ENCODE measurements at places on chromosomes 4 and X. TPM values are rescaled to one million over a fixed set of nuclear protein-coding genes. Genes with fewer than 3 reads are reported as not detected.

FNIP2 gene
- 5.7 TPM for total RNA-seq

LANCL3 gene
- 0.75 TPM for total RNA-seq

CCNA2 gene
- total RNA-seq = 66.1 TPM

CCDC120 gene
- 0.48 TPM for total RNA-seq

ZNF182 gene
- total RNA-seq = 2.3 TPM

ADH4 gene
- not detected for total RNA-seq

IDS gene
- total RNA-seq = 20.6 TPM

NAT8L gene
- total RNA-seq = 6.1 TPM

MAPK10 gene
- 0.87 TPM for total RNA-seq

FRYL gene
- 54.0 TPM for total RNA-seq

NEUROG2 gene
- total RNA-seq = 0.26 TPM

FUNDC2 gene
- total RNA-seq = 45.8 TPM

UGT2A3 gene
- not detected for total RNA-seq

AP1S2 gene
- total RNA-seq = 84.3 TPM

CFAP47 gene
- 0.08 TPM for total RNA-seq

PAPSS1 gene
- total RNA-seq = 40.1 TPM

SOX3 gene
- total RNA-seq = not detected

IRS4 gene
- total RNA-seq = 0.64 TPM

MAGEH1 gene
- total RNA-seq = 5.6 TPM

XKRX gene
- total RNA-seq = not detected

PROM1 gene
- total RNA-seq = 0.11 TPM

FGF13 gene
- total RNA-seq = 7.4 TPM

EVC2 gene
- total RNA-seq = not detected

GABRG1 gene
- total RNA-seq = 0.72 TPM

ZAR1 gene
- total RNA-seq = 1.1 TPM

PHOX2B gene
- total RNA-seq = not detected

TMPRSS11D gene
- 0.05 TPM for total RNA-seq

FGFBP2 gene
- total RNA-seq = 2.3 TPM

VCX3A gene
- total RNA-seq = 112 TPM

FHIP1A gene
- total RNA-seq = 3.4 TPM

IL21 gene
- not detected for total RNA-seq

BEX5 gene
- 1.4 TPM for total RNA-seq

UNC5C gene
- total RNA-seq = 0.58 TPM

STOX2 gene
- 0.94 TPM for total RNA-seq

SMIM14 gene
- 3.1 TPM for total RNA-seq

PABPC1L2B gene
- total RNA-seq = not detected

MTMR8 gene
- 0.26 TPM for total RNA-seq

GNL3L gene
- total RNA-seq = 41.8 TPM

NMU gene
- 8.4 TPM for total RNA-seq

LRAT gene
- total RNA-seq = 6.7 TPM

SLC26A1 gene
- not detected for total RNA-seq

SSX3 gene
- total RNA-seq = not detected

Measured in A375 (cell line).